ENCODE measurements at places on chromosomes 5 and 9.

GRCh38 chr5:60887746-60888145, 43.7 kb upstream of the ELOVL7 start:
- no peak for DNase-seq

GRCh38 chr9:20701060-20701459, 17.0 kb downstream of the FOCAD start:
- no peak for DNase-seq

DNA sequence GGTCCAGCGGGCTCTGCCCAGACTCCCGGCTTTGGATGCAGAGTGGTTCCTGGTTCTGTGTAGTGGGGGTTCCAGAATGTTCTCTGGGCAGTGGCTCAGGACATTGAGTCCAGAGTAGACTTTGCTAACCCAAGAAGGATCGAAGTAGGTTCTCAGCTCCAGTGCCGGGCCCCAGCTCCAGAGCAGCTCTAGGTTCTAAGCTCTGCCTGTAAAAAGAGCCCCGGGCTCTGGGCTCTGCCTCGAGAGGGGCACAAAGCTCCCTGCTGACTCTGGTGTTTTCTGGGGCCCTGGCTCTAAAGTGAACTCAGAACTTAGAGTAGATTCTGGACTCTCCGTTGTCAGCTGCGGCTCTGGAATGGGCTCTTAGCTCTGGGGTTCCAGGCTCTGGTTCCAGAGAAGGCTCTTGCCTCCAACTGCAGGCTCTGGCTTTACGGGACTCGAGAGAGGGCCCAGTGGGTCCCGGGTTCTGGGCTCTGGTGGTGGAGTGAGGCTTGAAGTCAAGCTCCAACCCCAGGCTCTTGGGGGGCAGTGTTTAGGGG, 414 bp downstream of the WDR38 start:
- no peak for DNase-seq

- no peak for DNase-seq
These were observed 31.0 kb upstream of the TCF7 start for GRCh38 chr5:134083517-134083916.

- DNase-seq = no peak
These were observed 6.9 kb upstream of the TRMT10B start for GRCh38 chr9:37746448-37747270.

DNA sequence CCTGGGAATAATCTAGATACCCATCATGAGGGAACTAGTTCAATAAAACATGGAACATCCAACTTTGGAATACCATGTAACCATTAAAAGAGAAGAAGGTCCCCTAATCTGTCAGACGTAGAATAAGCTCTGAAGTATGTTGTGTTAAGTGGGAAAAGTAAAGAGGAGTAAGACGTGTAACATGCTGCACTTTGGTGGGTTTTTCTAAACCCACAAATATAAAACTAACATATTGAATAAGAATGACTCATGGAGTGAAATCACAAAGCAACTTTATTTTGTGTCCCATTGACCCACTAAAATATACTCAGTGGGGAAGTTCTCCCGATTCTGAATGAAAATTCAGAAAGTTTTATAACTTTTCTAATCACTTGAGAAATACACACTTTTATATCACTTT, 67.9 kb upstream of the PIK3R1 start:
- no peak for DNase-seq

DNA sequence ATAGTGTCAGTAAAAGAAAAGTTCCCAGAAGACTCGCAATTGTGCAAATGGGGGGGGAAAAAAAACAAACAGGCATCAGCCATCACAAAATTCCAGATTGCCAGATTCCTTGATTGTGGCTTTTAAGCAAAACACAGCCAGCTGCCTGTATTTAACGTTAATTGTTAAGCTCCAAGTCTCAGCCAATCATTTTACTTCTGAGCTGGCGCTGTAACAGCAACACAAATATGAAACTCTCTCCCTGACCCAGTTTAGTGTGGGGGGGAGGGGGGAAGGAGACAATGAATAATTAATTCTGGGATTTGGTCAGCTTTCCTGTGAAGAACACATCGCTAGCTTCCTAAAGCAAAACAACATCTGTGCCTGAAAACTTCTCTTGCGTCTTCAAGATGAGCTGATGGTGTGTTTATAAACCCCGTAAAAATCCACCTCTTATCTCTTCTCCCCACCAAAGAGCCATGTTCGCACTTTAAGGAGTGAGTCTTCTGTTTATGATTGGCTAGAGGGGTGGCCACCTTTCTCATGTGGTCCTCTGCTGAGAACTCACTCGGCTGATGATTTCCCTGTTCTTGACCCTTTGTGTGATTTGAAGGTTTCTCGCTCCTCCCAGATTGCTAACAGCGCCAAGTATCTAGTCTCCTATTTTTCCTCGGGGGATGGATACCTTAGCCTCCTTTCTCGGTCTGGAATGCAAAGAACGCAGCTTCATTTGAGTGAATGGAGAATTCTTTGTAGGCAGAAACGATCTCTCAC, 160.2 kb upstream of the DAPK1 start:
- no peak for DNase-seq

GRCh38 chr5:39639618-39640089, 214.9 kb upstream of the DAB2 start:
- no peak for DNase-seq

DNA sequence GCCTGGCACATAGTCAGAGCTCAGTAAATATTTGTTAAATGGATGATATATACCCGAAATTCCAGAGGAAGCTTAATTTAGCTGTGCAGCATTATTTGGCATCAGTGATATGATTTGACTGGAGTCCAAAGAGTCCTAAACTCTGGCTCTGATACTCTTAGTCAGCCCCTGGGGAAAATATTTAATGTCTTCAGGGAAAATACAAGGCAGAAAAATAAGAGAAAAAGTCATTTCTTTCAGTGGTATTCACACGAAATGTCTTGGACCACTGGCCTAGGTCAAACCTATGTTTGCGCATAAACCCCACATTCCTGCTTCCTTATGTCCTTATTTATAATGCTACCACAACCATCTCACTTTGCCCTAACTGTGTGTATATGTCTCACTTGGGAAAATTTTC, 23.8 kb downstream of the GLRA1 start:
- DNase-seq = no peak

DNA sequence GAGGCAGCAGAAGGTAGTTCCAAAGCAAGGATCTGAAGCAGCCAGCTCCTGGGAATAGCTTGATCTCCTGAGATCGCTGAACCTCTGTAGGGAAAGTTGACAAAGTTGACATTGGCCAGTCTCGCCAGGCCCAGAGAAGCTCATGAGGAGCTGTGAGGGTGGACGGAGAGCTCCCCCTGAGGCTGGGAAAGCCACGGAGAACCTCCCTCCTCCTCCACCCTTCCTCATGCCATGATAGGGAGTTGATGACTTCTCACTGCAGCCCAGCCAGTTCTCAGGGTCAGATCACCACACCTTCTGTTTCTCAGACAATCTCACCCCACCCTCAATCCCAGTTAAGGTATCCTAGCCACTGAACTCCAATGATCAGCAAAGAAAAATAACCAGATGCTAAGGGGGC, 30.4 kb upstream of the KCNV2 start:
- no peak for DNase-seq

DNA sequence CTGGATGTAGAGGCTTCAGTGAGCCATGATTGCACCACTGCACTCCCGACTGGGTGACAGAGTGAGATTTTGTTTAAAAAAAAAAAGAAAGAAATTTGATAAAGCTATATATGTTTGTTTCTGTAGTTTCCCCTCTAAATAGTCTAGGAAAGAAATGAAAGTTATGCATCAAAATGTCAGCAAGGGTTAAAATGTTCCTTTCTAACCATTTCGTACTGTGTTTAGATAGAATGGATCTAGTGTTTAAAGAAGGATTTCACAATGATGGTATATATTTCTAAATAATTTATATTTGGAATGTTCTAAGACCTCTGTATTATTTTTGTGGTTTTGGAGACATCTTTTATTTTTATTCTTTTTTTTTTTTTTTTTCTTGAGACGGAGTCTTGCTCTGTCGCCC, 22.7 kb downstream of the TEK start:
- DNase-seq = no peak

All from CMK (cell line).